ENCODE measurements at places on chromosomes 1 and 21. TPM values are rescaled to one million over a fixed set of nuclear protein-coding genes. Genes with fewer than 3 reads are reported as not detected.

The CROCC gene
- total RNA-seq, result 30.5 TPM

DNA sequence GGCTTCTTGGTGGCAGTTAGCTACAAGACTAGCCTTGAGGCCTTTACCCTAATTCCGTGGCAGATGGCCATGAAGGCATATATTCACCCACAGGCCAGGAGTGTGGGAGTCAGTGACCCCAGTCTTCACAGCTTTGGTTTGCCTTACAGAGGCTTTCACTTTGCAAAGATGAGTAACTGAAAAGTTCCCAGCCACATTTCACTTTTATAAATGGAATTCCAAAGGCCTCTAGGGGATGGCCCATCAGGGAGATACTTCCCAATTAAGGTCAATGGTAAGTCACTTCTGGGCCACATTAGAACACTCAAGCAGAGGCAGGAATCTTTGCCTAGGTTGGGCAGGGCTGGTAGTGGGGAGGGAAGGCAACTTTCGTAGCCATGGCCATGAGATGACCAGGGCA lies 13.1 kb upstream of the HEYL start:
- peak; percentile 7 for ATAC-seq

- ATAC-seq, result no peak
Observed at GRCh38 chr1:174134003-174134659, 25.2 kb upstream of the RABGAP1L start.

- no peak for ATAC-seq
Observed at GRCh38 chr1:48948562-48948961, 171.9 kb upstream of the BEND5 start.

The PANK4 gene
- 32.6 TPM for total RNA-seq

- ATAC-seq, result no peak
Observed at GRCh38 chr1:173447224-173447623, 29.9 kb upstream of the PRDX6 start.

The EPHB2 gene
- 2.4 TPM for total RNA-seq

DNA sequence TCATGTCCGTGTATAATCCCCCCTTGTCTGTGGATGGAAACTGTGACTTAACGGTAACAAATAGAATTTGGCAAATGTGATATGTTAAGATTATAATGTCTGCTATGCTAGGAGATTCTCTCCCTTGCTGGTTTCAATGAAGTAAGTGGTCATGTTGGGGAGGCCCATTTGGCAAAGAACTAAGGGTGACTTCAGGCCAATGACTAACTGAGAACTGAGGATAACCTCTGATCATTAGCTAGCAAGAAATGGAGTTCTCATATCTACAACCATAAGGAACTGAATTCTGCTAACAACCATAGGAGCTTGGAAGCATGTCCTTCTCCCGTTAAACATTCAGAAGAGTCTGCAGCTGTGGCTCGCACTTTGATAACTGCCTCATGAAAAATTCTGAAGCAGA lies 2.3 kb downstream of the IFI44L start:
- ATAC-seq, result no peak

DNA sequence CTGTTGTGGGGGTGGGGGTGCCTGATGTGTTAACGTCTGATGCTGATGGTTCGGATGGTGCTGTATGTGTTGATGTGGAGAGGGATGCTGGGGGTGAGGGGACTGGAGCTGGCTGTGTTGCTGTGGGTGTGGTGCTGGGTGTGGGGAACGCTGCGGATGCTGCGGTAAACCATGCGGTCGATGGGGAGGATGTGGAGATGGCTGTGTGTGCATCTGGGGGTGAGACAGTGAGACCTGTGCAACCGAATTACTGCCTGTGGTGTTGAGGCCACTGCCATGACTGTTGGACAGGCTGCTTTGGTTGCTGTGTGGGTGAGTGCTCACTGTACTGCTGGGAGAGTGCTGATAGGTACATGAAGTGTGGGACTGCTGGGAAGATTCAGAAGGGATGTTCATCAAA lies 26.8 kb upstream of the GUCA2A start:
- ATAC-seq, result no peak

The CAP1 gene
- 499 TPM for total RNA-seq

DNA sequence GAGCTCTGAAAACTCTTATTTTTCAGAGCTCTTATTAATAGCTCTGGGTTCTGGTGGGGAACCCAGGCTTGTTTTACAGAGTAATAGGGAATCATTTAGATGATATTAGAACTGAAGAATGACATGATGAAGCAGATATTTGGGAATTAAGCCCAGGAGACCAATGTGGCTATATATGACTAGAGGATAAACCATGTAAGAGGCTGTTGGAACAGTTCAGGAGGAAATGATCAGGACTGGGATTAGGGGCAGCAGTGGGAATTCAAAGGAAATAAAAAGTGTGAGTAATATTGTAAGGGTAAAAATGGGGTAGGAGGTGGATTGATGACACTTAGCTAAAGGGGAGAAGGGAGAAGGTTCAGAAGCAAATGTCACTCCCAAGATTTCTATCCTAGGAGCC lies 58.6 kb downstream of the GIPC2 start:
- no peak for ATAC-seq

DNA sequence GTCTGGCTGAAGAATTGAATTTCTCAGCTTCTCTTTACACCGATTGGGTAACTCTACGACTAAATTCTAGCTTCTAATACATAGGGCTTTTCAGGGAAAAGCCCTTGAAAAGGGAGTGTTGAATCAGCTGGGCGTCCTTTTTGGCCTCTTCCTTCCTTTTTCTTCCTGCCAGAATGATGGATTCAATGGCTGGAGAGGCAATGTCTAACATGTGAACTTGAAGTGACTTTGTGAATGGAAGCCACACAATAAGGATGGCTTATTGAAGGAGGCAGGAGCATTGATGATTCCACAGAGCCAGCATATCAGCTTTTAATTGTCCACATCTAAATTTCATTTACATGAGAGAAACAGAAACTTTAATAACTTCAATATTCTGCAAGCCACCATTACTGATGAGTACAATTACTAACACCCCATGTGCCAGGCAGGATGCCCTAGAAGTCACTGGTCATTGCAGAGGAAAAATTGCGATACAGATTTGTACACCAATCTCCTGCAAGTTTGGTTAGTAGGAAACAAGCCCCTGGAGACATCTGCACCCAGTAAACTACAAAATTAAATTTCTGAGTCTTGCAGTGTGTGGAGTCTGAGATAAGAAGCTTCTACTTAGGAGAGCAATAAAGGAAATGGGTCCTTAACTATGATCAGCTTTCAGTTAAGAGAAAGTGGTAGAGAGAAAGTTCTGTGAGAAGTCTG lies 56.1 kb downstream of the STYXL2 start:
- ATAC-seq, result no peak

The SH3D21 gene
- total RNA-seq, result 1.3 TPM

DNA sequence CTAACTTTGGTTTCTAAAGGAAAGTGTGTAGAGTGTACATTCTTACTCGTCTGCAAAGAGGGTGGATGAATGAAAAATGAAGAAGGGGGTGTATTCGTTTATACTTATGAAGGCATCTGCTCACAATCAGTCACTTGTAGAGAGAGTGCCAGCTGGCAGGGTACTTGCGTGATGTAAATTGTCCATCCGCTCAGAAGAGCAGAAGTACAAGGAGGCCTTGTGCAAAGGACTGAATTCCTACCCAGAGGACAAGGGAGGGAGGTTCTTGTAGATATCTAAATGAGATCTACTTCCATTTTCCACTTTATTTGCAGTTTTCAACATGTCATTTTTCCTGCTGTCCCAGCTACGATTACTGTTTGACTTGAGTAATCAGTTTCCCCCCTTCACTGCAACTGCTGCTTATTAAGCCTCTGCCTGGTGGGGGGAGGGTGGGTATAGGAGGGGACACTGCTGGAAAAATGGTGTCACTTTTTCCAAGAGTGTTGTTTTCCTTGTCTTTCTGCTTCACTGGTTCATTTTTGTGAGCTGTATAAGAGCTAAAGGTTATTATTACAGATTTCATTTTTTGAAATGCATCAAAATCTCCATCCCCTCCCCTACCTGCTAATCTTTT lies 67.3 kb downstream of the LAMC1 start:
- ATAC-seq, result peak; percentile 87

GRCh38 chr1:71414179-71414578 lies 333.3 kb upstream of the ZRANB2 start:
- no peak for ATAC-seq

GRCh38 chr1:39412892-39413291 lies 78.5 kb upstream of the BMP8A start:
- no peak for ATAC-seq

DNA sequence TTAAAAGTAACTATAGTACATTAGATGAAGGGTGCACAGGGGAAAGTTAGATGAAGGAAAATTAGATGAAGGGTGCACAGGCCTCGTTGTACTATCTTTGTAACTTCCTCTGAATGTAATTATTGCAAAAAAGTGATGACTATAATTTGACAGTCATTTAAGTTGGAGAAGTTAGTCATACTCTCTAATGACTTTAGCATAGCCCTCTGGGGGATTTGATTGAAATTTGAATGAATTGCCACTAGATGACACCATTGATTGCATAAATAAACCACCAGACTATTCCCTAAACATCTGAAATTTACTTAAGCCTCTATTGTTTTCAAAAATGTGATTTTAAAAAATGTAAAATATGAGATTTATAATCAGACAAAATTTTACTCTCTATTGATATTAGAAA lies 102.6 kb downstream of the TPR start:
- no peak for ATAC-seq

- no peak for ATAC-seq
Observed at GRCh38 chr1:22618056-22618455, 18.4 kb upstream of the C1QA start.

The ADIPOR1 gene
- total RNA-seq, result 62.2 TPM

The KRTAP13-2 gene
- total RNA-seq, result not detected

- ATAC-seq, result no peak
Observed at GRCh38 chr1:87830432-87830978, 501.8 kb downstream of the LMO4 start.

GRCh38 chr1:225415307-225415706 lies 12.5 kb downstream of the LBR start:
- no peak for ATAC-seq

DNA sequence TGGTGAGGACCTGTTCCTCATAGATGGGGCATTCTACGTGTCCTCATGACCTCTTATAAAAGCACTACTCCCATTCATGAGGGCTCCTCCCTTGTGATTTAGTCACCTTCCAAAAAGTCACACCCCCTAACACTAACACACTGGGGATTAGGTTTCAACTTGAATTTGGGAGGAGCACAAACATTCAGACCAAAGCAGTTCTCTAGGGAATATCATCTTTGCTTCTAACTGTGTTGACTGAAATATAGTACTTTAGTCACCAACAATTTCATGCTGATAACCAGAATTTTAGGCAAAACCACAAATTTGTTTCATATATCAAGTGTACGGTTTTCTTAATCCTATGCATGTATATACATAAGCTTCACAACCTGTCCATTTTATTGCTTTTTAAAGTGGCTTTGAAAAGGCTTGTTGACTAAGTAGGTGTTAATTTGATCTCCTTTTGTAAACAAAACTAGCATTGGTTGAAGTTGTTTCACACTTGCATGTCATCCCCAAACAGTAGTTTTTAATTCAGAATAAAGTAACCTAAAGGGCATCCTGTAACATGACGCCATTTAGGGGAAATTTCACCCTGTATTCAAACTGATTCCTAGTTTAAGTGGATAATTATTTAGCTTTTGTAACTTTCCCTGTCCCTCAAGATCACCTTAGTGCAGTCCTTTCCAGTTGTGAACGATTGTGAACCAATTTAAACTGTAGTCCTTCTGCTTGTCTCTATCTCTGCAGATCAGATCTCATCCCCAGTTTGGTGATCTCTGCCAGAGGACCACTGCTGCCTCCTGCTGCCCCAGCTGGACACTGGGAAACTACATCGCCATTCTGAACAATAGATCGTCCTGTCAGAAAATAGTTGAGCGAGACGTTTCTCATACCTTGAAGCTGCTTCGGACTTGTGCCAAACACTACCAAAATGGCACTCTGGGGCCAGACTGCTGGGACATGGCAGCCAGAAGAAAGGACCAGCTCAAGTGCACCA lies 141.1 kb downstream of the TLR5 start:
- ATAC-seq, result no peak

GRCh38 chr1:165116171-165116570 lies 240.3 kb downstream of the LMX1A start:
- ATAC-seq, result no peak

DNA sequence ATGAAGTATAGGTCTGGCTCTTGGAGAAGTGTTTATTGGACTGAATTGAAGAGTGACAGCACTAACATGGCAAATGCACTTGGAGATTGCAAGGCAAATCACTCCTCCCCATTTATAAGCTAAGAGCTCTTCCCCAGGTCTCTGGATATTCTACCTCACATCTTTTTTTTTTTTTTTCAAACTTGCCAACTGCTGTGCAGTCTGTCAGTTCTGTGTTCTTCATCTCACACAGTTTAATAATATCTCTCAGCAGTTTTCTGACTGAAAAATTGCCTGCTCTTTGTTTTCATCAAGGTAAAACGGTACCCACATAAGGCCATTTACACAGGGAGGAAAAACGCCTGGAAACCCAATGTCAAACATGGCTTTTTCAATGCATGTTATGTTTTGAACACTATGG lies 186.1 kb upstream of the B3GALT2 start:
- ATAC-seq, result no peak

The OXCT2 gene
- total RNA-seq, result 2.6 TPM

DNA sequence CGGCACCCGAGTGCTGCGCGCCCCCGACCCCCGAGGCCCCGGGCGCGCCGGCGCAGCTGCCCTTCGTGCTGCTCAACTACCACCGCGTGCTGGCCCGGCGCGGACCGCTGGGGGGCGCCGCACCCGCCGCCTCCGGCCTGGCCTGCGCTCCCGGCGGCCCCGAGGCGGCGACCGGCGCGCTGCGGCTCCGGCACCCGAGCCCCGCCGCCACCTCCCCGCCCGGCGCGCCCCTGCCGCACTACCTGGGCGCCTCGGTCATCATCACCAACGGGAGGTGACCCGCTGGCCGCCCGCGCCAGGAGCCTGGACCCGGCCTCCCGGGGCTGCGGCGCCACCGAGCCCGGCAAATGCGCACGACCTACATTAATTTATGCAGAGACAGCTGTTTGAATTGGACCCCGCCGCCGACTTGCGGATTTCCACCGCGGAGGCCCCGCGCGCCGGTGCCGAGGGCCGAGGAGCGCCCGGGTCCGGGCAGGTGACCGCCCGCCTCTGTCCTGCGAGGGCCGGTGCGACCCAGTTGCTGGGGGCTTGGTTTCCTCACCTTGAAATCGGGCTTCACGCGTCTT lies 49.0 kb downstream of the SIM2 start:
- peak; percentile 60 for ATAC-seq

GRCh38 chr1:35567947-35568558 lies 5.1 kb upstream of the TFAP2E start:
- ATAC-seq, result no peak

DNA sequence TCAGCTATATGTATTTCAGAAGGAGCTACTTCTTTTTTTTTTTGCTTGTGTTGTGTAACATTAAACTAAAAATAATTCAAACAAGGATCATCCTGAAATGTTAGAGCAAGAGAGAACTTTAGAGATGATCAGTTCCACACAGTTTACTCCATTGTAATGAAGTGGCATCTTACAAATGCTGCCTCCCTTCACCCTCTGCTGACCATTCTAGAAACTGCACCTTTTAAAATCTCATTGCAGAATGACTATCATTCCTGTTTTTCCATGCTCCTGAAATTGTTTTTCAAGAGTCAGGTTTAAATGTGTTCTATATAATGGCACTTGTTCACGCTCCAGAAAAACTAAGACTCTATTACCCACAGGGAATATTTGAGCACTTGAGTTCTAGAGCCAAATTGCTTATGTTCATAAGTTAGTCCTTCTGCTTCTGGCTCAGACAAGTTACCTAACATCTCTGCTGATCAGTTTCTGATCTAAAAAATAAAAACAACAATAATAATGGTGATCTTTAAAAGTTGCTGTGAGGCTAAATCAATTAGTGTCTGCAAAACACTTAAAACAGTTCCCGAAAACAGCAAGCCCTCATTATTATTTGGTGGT lies 21.5 kb upstream of the SLC44A5 start:
- ATAC-seq, result no peak

GRCh38 chr1:86714159-86714558 lies 9.8 kb downstream of the SH3GLB1 start:
- no peak for ATAC-seq
